Posterior cingulate gyrus (tissue), 11 donors: ENCODE measurements at places on chromosomes 13 and 19.

DNA sequence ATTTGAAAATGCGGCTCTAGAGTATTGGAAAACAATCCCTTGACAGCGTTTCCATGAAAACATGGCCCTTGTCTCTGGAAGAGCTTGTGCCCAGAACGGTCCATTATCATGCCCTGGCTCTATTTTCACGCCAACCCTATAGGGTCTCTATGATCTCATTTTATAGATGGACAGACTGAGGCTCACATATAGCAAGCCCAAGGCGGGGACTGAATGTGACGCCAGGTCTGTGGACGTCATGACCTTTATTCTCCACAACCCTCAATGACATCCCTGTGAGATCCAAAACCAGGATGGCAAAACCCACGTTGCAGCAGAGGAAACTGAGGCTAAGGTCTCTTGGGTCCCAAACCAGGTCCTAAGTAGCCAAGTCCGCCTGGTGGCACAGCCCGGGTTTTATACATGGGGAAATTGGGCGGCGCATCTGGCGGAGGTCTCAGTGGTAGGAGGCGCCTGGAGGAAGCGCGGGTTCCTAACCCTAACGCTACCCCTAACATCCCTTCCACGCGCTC lies 425 bp upstream of the COLGALT1 start:
- DNase-seq, result no peak

DNA sequence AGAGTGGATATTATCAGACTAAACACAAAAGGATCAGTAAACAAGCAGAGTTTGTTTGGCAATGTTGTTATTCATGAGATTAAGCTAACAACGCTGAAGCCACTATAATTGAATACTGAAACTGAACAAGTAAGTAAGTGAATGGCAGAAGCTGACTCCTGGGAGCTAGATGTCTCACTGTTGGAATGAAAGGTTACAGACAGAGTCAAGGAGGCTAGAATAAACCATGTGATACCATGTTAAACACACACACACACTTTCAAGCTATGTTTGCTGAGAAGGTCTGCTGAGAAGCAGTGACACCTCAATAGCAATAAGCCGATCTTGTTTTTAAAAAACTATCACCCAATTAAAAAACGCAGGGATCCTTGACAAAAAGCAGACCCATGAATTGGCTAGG lies 1609.4 kb upstream of the MIR17HG start:
- no peak for DNase-seq

- peak; percentile 75 for DNase-seq
These were observed 13.8 kb upstream of the EHD2 start for GRCh38 chr19:47699360-47699917.

DNA sequence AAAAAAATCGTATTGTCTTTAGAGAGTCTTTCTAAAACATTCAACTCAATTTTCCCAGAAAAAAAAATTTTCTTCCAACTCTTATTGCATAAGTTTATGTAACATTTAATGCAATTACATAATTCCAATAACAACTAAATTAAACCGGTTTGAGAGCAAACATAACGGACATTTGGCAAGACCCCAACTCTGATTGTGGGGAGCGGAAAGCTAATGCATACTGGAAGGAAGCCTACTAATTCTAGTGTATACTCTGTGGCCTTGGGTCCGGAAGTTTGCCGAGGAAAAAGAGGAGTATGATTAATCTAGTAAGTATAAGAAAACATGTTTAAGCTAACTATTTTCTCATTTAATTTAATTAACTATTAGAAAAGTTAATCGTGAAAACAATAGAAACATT lies 21.3 kb upstream of the MIR17HG start:
- DNase-seq, result no peak

- DNase-seq, result peak; percentile 52
These were observed 589 bp downstream of the ZBTB45 start for GRCh38 chr19:58519087-58519354.

- DNase-seq, result no peak
These were observed 6.7 kb downstream of the RNU6-9 start for GRCh38 chr19:900043-900301.

- no peak for DNase-seq
These were observed 794.8 kb upstream of the MIR17HG start for GRCh38 chr13:90552702-90553101.
